ENCODE measurements at places on chromosomes 4 and X. TPM values are rescaled to one million over a fixed set of nuclear protein-coding genes. Genes with fewer than 3 reads are reported as not detected.

DNA sequence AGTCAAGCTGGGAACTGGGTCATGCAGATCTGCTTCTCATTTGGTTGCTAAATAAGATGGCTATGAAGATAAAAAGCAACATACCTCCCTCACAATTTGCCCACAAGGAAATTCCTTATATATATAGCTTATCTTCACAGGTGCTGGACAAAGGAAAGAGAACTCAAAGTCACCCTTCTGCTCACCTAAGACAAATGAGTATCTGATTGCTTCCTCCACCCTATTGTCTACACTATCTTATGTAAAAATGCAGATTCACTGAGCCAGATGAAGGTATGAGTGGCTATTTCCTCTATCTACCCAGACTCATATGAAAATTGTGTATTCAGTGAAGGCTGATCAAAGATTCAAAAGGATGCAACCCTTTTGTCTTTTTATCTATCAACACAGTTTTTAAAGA is 50.8 kb downstream of the CHM start:
- DNase-seq: no peak

DNA sequence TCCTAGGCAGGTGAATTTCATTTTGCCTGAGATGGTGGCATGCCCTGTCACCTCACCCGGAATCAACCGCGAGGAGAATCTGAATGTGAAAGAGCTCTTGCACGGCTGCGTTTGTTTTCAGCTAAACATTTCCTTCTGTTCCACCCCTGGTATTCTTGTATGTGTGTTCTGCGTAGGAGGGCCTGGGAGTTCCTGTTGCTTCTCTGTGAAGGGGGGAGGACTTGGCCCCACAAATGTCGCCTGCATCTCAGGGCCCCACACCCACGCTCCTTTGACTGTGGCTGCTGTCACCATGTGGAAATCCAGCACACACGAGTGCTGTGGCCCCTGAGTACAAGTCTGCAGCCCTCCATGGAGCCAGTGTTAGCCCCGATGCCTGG is 45.8 kb upstream of the CLCN4 start:
- DNase-seq: no peak

- DNase-seq: no peak
These were observed 66.8 kb upstream of the PLS3 start for GRCh38 chrX:115494161-115494560.

DNA sequence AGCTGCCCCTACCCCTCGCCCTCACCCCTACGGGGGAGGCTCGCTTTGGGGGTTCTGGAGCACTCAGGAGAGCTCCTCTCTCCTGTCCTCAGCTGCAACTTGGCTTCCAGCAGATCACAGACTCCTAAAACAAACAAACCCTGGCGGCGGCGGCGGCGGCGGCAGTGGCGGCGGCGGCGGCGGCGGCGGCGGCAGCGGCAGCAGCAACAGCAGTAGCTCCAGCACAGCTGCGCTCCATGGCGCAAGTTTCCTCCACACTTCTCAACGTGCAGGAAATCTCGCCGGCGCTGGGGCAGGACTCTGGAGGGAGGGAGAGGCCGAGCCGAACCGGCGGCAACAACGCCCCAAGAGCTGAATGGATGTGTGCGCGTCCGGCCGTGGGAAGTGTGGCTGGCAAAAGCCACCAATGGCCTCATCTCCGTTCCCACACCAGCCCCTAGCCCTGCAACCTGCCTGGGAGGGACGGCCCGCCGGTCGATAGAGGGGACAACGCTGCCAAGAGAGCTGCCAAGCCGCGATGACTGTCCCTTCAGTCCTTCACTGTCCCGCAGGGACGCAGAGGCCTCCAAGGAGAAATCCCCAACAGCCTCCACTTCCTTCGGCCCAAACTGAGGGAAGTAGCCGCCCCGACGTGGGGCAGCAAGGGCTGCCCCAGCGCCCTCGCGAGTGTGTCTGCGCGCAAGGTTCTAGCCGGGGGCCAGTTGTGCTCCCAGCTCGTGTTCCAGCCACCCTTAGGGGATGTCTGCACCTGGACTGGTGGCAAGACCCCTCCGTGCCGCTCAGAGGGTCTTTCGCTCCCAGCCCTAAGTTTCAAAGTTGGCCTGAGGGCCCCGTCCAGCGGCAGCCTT is 775 bp downstream of the SHROOM4 start:
- peak; percentile 39 for DNase-seq

Gene GAGE1
- total RNA-seq: not detected
